ENCODE measurements at places on chromosomes 5 and 9.

- DNase-seq: no peak
- H3K36me3 ChIP-seq: no peaks in the 10 kb centered on the region
- H3K27ac ChIP-seq: no peak overlapping the region
Observed at GRCh38 chr5:172123269-172123692, 64.7 kb downstream of the STK10 start.

GRCh38 chr5:136064510-136064909 lies 35.7 kb downstream of the TGFBI start:
- no peak overlapping the region for H3K27ac ChIP-seq
- peak; percentile 25 for DNase-seq
- no peaks in the 10 kb centered on the region for H3K36me3 ChIP-seq
- H3K4me3 ChIP-seq: no peak overlapping the region
- peaks cover 11% of the 10 kb centered on the region for H3K4me1 ChIP-seq

- no peak overlapping the region for H3K4me3 ChIP-seq
- no peak for DNase-seq
- H3K27ac ChIP-seq: no peak overlapping the region
- no peaks in the 10 kb centered on the region for H3K36me3 ChIP-seq
Observed at GRCh38 chr5:156934450-156935211, 28.4 kb downstream of the TIMD4 start.

GRCh38 chr5:56506211-56506965 lies 273.3 kb upstream of the ANKRD55 start:
- no peak overlapping the region for H3K27ac ChIP-seq
- no peak for DNase-seq
- no peaks in the 10 kb centered on the region for H3K4me1 ChIP-seq
- no peaks in the 10 kb centered on the region for H3K27me3 ChIP-seq

- H3K27me3 ChIP-seq: no peaks in the 10 kb centered on the region
- H3K36me3 ChIP-seq: peaks cover 43% of the 10 kb centered on the region
- no peak for DNase-seq
- peaks cover 25% of the 10 kb centered on the region for H3K4me1 ChIP-seq
- no peak overlapping the region for H3K27ac ChIP-seq
- H3K4me3 ChIP-seq: no peak overlapping the region
Observed at GRCh38 chr5:112165897-112166737, 253.0 kb downstream of the EPB41L4A start.

DNA sequence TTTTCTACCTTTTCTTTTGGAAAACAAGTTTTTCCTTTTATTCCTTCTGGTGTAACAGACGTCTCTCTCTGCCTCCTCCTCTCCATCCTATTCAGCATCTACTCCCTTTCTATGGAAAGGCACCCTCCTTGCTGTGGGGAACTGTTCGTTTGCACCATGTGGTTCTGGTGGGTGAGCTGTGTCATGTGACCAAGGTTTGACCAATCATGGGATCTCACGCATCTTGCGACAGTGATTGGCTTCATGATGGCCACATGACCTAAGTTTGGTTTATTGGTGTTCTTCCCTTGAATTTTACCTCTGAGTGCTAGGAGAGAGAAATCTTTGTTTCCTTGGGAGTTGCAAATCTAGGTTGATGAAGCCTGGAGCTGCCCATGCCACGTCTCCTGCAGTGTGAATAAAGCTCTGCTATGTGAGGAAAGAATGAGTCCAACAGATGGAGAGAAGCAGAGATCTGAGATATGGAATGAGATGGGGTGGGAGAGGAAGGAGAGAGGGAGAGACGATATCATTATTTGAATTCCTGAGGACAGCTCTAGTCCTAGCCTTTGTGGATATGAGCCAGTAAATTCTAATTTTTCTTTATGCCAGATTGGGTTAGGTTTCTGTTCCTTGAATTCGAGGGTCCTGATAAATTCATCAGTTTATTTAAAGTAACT lies 178.8 kb upstream of the IL12B start:
- no peak overlapping the region for H3K27ac ChIP-seq
- H3K27me3 ChIP-seq: no peaks in the 10 kb centered on the region
- peaks cover 29% of the 10 kb centered on the region for H3K4me1 ChIP-seq
